NCI-H446 treated with DMSO at 0.1 percent for 48 hours (cell line): ENCODE measurements at places on chromosomes 12 and 14.

DNA sequence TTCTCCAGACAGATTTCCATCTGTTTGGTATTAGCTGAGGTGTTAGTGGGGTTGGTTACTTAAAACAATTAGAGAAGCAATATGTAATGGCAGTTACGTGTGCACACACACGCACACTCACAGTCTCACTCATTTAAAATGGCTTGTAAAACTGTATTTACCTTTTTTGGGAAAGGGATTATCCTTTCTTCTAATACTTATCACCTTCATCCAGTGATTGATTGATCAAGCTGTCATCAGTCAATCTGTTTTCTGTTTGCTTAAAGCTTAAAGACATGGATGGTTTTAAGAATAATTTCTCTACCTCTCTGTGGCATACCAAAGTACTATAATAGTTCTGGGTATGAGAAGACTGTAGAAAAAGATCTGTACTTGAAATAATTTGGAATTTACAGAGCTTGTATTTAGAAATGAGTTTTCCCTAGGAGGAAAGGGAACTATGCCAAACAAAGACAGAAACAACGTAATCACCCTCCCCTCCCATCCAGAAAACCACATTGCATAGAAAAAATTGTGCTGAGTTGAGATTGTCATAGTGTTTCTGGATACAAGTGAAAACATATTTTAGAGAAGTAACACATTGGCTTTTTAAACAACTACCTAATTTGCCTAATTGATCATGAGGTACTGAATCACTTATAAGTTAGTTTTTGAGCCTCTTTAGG is 455.8 kb downstream of the PCNX1 start:
- DNase-seq = no peak

- no peak for DNase-seq
Observed at GRCh38 chr12:118332511-118332910, 40.2 kb downstream of the TAOK3 start.

DNA sequence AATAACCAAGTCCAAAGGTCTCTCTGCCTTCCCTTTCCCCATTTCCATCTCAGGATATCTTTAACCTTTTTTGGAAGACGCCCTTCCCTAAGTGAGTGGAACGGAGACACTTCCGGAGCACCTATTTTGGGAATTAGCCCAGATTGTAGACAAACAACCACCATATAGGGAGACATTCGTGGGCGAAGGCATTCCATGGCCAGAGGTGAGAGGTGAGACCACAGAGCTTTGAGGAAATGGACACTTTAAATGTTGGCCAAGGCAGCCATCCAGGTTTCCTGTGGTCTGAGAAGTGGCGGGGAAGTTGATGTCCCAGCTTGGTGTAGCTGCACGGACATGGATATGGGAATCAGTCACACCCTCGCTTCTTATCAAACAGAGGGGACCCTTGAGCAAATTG is 69.4 kb upstream of the BDKRB2 start:
- no peak for DNase-seq

GRCh38 chr12:25328072-25328712 is 77.5 kb upstream of the KRAS start:
- no peak for DNase-seq

DNA sequence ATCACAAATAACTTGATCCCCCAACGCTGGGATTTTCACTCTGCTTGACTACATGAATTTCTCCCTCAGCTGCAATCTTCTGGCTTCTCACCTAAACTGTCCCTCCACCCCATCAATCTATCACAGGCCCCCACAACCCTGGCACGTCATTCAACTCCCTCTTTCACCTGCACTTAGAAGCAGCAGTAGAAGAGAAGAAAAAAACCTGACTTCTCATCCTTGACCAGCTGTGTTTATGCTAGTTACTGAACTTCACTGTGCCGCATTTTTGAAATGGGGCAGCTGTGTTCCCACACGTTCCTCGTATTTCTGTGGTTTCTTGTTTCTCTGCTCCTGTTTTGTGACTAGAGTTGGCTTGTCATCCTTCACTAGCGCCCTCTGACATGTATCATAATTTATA is 35.0 kb downstream of the ITPR2 start:
- DNase-seq = no peak

GRCh38 chr12:124531281-124531745 is 36.1 kb downstream of the NCOR2 start:
- no peak for DNase-seq

GRCh38 chr14:95128140-95128539 is 29.2 kb downstream of the DICER1 start:
- no peak for DNase-seq

DNA sequence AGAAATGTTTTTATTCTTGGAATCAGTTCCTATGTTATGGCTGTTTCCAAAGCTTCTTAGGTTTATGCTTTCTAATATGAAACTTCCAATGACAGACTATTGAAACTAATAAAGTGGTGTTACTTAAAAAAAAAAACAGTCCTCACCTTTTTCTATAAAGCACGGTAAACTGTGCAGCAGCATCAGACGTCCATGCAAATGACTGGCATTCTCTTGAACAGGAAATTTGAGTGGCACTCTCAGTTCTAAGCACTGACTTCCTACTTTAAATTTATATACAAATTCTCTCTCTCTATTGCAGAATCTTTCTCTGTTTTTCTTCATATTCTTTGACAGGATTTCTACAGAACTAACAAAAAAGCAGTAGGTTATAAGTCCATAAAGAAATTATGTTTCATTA is 2.8 kb upstream of the RAD51AP1 start:
- no peak for DNase-seq

DNA sequence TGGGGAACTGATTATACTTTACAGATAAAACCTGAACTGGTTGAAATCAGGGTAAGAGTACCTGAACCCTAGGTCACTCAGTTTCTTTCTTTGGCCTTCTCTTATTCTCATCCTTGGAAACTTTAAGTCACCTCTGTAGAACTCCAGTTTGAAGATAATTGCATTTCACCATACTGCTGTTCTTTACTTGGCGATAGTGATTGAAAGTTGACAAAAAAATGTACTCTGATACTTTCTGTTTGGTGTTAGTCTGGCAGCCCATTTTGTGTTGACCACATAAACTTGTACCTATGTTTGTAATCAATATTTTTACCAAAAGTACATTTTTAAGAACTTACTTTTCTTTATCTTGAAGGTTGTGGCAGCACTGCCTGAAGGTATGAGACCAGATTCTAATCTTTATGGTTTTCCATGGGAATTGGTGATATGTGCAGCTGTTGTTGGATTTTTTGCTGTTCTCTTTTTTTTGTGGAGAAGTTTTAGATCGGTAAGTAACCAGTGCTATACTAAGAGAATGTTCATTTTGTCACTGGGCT is 42.9 kb downstream of the MIA2 start:
- no peak for DNase-seq

DNA sequence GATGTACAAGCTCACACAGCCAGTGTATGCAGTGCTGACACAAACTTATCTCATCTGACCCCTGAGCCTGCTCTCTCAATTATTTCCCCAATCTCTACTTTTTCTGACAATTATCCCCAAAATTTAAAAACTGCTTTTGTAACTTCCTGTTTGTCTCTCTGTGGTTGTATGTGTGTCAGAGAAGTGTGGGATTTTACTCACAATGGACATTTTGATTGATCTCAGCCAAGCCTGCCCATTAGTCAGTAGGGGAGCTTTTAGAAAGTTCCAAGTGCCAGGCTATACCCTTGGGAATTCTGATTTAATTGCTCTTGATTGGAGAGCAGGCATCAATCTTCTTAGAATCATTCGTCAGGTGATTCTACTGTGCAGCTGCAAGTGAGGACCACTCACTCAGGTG is 64.9 kb upstream of the LMNTD1 start:
- no peak for DNase-seq

DNA sequence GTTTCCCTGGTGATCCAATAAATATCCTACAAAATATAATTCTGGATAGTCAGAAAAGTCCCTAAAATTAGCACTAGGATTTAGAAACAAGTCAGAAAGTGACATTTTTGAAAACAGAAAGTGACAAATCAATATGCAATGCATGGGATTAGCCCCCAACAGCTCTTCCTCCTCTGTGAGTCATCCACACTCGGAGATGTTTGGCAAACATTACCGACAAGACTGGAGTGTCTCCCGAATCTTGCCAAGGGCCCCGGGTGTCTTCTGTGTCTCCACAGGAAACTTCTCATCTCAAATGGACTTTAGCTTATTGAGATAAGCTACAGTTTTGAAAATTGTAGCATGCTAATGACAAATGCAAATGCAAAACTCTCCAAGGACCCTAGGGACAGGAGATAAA is 398.9 kb upstream of the CCDC196 start:
- DNase-seq = no peak

DNA sequence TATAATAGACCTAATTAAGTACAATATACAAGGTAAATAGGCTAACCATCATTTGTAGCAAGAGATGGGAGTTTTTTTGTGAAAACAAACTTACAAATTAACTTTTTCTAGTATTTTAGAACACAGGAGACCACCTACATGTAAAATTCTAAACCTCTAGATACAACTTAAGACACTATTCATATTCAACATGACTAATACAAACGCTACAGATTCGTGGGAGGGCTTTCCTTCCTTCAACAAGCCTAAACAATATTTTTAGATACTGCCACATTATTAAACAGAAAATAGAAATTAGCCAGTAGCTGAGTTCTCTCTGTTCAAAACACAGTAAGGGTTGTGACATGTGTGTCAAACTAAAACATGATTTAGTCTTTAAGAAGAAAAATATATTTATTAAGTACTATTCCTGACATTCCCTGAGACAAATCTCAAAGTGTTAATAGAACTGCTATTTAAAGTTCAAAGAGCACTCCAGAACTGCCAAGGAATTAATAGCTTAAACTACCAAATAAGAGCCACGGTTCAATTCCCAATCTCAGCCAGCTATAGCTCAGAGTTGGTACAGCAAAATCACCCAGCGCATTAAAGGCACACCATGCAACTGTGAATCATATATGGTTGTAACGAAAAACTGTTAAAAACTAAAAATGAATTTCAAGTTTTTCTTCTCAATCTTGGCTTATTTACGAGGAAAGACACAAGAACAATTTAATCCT is 10.7 kb downstream of the MED13L start:
- no peak for DNase-seq

DNA sequence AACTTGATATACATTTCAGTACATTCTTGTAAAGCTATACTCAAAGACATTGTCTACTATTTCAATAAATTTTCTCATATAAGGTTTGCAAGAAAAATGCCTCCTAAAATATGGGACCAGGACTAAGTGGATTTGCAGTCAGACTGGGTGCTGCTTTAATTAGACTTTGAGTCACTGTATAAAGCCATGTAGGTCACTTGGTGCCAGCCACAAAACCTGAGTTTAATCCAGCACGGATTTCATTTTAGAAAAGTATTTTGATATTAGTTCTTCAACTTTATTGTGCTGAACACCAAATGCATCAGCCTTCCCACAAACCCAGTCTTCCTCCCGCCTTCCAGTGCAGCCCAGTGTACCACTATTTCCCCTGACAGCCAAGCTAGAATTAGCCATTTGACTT is 9.9 kb upstream of the NID2 start:
- no peak for DNase-seq

GRCh38 chr14:65531148-65531547 is 118.6 kb downstream of the FUT8 start:
- no peak for DNase-seq

DNA sequence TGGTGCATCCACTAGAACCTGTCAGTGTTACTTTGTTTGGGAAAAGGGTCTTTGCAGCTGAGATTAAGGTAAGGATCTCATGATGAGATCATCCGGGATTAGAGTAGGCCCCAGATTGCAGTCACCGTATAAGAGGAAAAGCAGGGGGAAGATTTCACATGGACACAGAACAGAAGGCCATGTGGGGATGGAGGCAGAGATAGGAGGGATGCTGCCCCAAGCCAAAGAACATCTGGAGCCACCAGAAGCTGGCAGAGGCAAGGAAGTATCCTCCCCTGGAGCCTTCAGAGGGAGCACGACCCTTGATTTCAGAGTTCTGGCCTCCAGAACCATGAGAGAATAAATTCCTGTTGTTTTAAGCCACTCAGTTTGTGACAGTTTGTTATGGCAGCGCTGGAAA is 39.6 kb downstream of the CMKLR1 start:
- no peak for DNase-seq

DNA sequence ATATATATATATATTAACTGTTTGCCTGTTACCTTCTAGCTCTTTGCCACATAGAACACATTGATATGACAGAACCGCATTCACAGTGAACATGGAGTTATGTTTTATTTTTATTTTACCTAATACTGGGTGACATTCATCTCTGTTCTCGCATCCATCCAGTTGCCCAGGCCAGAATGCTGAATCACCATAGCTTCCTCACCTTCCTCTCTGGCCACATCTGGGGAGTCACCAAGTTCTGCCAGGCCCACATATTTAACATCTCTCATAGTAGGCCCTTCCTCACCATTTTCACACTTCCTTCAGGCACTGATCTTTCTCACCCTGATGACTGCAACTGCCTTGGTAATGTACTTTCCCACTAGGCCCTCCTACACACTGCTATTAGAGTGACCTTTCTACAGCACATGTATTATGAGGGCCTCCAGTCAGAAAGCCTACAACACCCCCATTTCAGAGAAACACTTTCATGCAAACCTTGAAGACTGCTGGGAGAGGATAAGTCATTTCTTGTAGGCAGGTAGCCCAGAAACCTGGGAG is 106.8 kb downstream of the LGR5 start:
- no peak for DNase-seq

- DNase-seq = no peak
Observed at GRCh38 chr12:124744659-124745464, 118.8 kb downstream of the SCARB1 start.

DNA sequence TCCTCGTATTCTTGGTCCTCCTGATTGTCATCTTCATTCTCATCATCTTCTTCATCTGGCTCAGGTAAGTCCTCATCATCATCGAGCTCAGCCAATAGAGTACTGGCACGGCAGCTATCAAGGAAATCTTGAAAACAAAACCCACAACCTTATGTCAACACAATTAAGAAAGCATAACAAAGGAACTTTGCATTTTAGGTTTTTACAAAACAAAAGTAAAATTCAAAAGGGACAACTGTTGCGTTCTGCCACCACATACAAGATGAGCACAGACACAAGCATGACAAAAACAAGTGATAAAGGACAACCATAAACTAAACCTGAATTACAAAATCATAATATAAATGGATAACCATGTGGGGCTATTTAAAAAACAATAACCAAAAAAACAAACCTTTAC is 84.7 kb downstream of the HECTD1 start:
- no peak for DNase-seq

GRCh38 chr14:88326352-88327103 is 3.5 kb upstream of the KCNK10 start:
- DNase-seq = no peak

GRCh38 chr12:88691811-88692210 is 111.5 kb upstream of the KITLG start:
- no peak for DNase-seq

- no peak for DNase-seq
Observed at GRCh38 chr14:92437729-92438285, 75.8 kb upstream of the RIN3 start.

GRCh38 chr14:92317511-92317910 is 5.5 kb upstream of the SLC24A4 start:
- no peak for DNase-seq

- no peak for DNase-seq
Observed at GRCh38 chr14:77076113-77076631, 21.9 kb upstream of the CIPC start.

- DNase-seq = no peak
Observed at GRCh38 chr12:66196806-66197205, 7.8 kb downstream of the IRAK3 start.

GRCh38 chr14:77549451-77549850 is 50.8 kb upstream of the ISM2 start:
- no peak for DNase-seq
